ENCODE measurements at places on chromosomes 4 and X. TPM values are rescaled to one million over a fixed set of nuclear protein-coding genes. Genes with fewer than 3 reads are reported as not detected.

The CLGN gene
- total RNA-seq, result 71.8 TPM

- peaks cover 6% of the 10 kb centered on the region for H3K36me3 ChIP-seq
- no peaks in the 10 kb centered on the region for H3K4me1 ChIP-seq
- DNase-seq, result no peak
- no peak overlapping the region for H3K27ac ChIP-seq
These were observed 1.6 kb upstream of the GRIPAP1 start for GRCh38 chrX:49003696-49004095.

DNA sequence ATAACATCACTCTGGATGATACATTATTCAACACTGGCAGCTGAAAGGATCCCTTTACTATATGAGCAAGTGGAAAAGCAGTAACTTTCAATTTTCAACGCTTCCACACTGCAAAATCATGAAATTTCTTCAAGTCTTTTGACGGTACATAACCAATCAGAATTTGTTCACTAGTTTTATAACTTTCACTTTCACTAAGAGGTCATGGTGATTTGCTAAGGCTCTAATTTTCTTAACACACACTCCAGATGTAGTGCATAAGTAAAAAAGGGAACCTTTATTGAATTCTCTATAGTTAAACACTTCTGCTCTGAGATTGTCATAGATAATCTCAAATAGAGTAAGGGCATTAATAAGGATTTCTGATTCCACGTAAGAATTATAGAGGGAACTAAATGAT is 4.1 kb downstream of the ARMCX2 start:
- no peaks in the 10 kb centered on the region for H3K36me3 ChIP-seq
- no peaks in the 10 kb centered on the region for H3K4me1 ChIP-seq
- no peak for DNase-seq
- H3K27ac ChIP-seq, result no peak overlapping the region

DNA sequence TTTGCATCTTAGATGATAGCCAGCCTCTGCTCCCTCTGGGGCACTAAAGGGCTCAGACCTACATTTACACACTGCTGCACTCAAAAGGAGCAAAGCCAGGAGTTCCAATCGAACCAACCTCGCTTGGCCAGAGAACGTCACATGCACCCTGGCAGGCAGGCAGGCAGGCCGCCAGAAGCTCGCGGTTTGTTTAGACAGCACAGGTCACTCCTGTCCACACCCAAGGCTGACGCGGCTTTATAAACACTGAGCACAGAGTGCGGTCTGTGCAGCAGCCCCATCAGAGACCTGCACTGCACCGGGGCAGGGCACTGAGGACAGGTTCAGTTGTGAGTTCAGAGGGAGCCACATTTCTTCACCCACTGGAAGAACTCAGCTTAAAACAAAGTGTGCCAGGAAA is 143.9 kb downstream of the BCOR start:
- no peak overlapping the region for H3K27ac ChIP-seq
- H3K4me3 ChIP-seq, result no peak overlapping the region
- H3K36me3 ChIP-seq, result no peaks in the 10 kb centered on the region

DNA sequence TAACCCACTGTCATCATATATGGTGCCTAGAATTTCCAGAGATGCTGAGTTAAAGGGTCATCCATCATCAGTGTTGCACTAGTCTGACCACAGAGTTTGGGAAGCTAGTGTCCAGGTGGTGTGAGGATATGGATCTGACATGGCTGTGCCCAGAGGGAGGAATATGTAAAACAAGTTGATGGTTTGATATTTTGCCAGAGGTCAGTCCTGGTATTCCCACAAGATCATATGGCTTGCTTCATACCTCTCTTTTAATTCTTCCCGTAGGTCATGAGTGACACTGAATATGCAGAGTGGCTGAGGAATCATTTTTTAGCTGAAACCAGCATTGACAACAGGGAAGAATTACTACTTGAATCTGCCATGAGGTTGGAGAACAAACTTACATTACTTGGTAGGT is 75.6 kb downstream of the ATP10D start:
- H3K4me3 ChIP-seq, result no peak overlapping the region
- no peaks in the 10 kb centered on the region for H3K27me3 ChIP-seq
- H3K36me3 ChIP-seq, result peaks cover 64% of the 10 kb centered on the region
- H3K4me1 ChIP-seq, result no peaks in the 10 kb centered on the region
- no peak for DNase-seq

- H3K27me3 ChIP-seq, result peaks cover 41% of the 10 kb centered on the region
- no peaks in the 10 kb centered on the region for H3K4me1 ChIP-seq
- peak; percentile 65 for DNase-seq
These were observed at the start of gene LONRF3 for GRCh38 chrX:118974088-118974907. TSS of gene LONRF3 (plus strand) at chrX:118974618. CDS start at chrX:118974781, 163 bp downstream.

DNA sequence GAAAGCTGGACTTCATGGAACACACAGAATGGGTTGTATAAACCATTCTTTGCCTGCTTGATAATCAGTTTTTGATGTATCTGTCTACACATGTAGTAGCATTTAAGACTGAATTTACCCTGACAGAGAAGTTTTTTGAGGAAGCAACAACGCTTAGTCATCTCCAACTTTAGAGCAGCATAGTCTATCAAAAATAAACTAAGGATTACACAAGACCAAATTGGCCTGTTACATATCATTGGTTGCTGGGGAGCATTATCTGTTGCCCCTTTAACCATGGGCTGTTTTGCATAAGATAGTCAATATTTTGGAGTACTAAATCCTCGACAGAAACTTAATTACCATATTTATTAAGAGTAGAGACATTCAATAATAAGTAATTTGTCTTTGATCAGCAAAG is 347.4 kb downstream of the FAM47B start:
- no peak overlapping the region for H3K4me3 ChIP-seq
- no peak overlapping the region for H3K27ac ChIP-seq
- H3K36me3 ChIP-seq, result no peaks in the 10 kb centered on the region
- H3K4me1 ChIP-seq, result no peaks in the 10 kb centered on the region
- H3K27me3 ChIP-seq, result no peaks in the 10 kb centered on the region
- no peak for DNase-seq

The ZMAT1 gene
- total RNA-seq, result 4.3 TPM

The HPGD gene
- 1.8 TPM for total RNA-seq

DNA sequence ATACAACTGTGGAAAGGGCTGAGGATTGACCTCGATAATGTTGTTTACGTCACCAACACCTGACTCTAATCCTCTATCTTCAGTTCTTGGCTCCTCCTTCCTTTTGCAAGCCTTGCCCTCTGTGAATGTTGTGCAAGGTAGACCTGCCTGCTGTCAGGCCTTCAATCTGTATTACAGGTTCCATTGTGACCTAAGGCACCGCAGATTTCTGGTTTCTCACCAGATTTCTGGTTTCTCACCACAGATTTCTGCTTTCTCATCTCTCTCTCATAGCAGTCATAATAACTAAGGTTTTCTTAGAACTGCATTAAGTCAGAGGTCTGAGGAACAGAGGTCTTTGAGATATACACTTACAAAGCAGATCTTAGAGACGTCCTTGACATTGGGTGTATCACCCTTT is 51.5 kb upstream of the ETNPPL start:
- no peak for DNase-seq
- H3K36me3 ChIP-seq, result no peaks in the 10 kb centered on the region
- H3K27me3 ChIP-seq, result no peaks in the 10 kb centered on the region
- H3K27ac ChIP-seq, result no peak overlapping the region
- no peaks in the 10 kb centered on the region for H3K4me1 ChIP-seq

DNA sequence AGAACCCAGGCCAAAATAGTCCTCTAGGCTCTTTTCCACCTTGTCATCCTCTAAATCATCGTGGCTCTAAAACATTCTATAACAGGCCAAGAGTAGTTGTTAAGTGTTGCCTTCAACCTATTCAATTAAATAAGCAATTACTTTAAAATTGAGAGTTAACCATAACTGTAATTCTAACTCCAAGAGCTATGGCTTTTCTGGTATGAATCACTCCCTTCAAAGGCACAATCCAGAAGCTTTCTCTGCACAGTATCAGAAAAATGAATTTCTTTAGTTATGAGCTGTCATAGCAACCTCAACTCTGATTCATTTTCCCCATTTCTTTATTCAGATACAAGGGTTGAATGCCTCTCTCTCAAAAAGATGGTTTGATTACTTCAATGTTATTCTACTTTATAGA is 21.7 kb downstream of the INPP4B start:
- DNase-seq, result no peak
- no peak overlapping the region for H3K4me3 ChIP-seq
- H3K27ac ChIP-seq, result no peak overlapping the region
- no peaks in the 10 kb centered on the region for H3K36me3 ChIP-seq

- DNase-seq, result no peak
- H3K36me3 ChIP-seq, result no peaks in the 10 kb centered on the region
- no peak overlapping the region for H3K4me3 ChIP-seq
- H3K4me1 ChIP-seq, result no peaks in the 10 kb centered on the region
- H3K27ac ChIP-seq, result no peak overlapping the region
These were observed 16.4 kb upstream of the PPID start for GRCh38 chr4:158739600-158739999.

DNA sequence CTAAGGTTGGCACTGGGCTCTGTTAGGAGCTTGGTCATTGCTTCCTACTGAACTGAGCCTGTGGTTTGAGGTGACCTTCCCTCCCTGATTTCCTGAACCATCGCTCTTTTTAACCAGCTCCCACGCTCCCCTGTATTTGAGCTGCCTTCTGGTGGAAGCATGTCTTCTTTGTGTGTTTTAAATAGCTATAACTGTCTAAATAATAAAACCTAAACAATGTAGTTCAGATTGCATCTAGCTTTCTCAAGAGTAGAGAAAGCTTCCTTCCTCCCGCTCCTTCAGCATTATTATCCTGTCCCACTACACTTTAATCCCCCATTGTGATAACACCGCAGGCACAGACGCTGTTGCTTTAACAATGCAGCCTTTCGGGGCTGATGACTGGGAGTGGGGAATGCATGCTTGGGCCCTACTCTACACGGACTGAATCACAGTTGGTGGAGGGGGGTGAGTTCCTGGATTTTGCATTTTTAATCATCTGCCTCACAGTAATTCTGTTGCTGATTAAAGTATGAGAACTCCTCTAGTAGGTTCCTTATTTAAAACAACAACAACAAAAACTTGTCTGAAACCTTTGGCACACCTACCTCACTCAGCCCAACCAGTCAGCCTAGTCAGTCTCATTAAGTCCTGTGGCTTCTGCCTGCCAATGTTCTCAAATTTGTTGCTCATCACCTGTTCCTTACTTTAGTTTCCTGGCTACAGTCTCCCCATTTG is 6.6 kb downstream of the SMS start:
- H3K27ac ChIP-seq, result peak overlapping the region; percentile 50
- no peak overlapping the region for H3K4me3 ChIP-seq
- H3K27me3 ChIP-seq, result no peaks in the 10 kb centered on the region
- H3K36me3 ChIP-seq, result no peaks in the 10 kb centered on the region
- H3K4me1 ChIP-seq, result no peaks in the 10 kb centered on the region
- DNase-seq, result no peak

DNA sequence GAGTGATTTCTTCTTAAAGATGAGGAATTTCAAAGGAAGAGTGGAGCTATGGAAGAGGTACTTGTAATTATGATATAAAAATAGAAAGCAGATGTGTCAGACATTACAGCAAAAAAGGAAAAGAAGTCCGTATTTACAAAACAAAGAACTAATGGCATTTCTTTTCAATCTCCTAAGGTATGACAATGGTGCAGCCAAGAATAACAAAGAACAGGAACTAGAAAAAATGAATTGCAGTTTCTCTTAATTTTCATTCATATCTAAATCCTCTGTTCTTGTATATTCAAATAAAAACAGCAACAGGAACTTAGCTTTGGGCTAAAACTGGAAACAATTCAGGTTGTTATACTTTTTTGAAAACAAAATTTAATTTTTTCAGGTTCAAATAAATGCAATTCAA is 105.1 kb downstream of the SPRY1 start:
- peaks cover 4% of the 10 kb centered on the region for H3K4me1 ChIP-seq
- H3K4me3 ChIP-seq, result no peak overlapping the region
- no peaks in the 10 kb centered on the region for H3K36me3 ChIP-seq
- no peak overlapping the region for H3K27ac ChIP-seq
- H3K27me3 ChIP-seq, result no peaks in the 10 kb centered on the region
- no peak for DNase-seq

Data from heart right ventricle (tissue), 16 donors.